GM12864 (cell line): ENCODE measurements at places on chromosomes 11 and 22.

GRCh38 chr11:68315171-68315920 is 3.0 kb downstream of the LRP5 start:
- no peak for DNase-seq

- DNase-seq = no peak
Measured at GRCh38 chr11:14232652-14233051, 126.3 kb downstream of the RRAS2 start.

- no peak for DNase-seq
Measured at GRCh38 chr11:67456068-67456705, 1.0 kb downstream of the CABP4 start.

- no peak for DNase-seq
Measured at GRCh38 chr11:96704847-96705246, 315.0 kb downstream of the JRKL start.

DNA sequence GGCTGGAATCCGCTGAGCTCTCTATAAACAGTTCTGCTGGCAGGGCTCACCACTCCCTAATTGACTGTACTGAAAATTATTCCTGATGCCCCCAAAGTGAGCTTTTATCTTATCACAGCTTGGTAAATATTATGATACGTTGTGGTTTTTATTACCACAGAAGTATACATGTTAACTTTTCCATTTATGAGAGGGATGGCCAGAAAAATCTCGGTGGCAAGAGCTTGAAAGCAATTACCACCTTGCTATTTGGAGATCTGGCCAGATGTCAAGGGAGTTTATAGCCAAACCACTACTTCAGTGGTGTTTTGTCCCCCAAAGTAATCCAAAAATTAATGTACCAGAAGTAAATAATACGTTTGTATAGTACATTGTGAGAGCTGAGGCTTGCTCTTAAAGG is 75.4 kb upstream of the RCN1 start:
- no peak for DNase-seq

DNA sequence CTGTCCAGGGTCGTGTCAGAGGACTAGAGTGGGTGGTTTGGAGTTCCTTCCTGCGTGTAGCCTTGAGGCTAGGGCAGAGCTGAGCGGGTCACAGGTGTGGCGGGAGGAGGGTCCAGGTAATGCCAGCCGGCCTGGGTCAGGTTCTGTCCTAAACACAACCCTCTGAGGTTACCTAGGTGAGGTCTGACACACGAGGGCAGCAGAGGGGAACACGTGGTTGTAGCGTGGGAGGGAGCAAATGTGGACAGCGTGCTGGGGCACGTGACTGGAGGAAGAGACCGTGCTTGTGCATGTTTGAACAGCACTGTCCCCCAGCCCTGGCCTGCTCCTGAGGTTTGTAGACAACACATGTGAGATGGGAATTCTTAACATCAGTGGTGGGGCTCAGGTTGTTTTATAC is 13.1 kb downstream of the MOV10L1 start:
- DNase-seq = no peak

GRCh38 chr11:47617417-47617809 is 23.2 kb upstream of the C1QTNF4 start:
- no peak for DNase-seq

- DNase-seq = no peak
Measured at GRCh38 chr11:77037057-77037456, 2.9 kb downstream of the B3GNT6 start.

DNA sequence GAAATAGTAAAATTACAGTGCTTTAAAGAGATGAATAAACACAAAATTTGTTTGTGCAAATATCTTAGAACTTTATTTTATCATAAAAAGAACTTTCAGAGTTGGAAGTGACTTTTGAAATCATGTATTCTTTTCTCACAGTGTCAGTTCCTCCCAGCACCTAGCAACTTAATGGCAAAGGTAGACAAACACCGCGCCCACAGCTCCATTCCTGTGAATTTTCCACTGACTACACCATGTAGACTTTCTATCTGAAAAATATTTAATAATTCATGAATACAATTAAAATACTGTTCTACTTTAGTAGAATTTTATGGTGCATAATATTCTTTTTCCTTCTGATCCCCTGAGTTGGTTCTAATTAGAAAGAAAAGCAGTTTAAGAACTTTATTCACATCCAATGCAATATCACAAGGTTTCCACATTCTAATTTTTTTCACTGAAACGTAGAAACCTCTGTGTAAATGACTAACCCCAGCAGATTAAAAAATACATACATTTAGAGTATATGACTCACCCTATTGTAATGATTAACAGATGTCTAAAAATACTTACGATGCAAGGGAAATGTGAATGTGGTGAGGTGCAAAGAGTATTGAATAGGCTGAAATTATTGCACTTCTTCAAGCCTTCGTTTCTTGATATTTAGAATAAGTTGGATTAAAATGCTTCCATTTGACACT is 218.2 kb upstream of the CCDC179 start:
- DNase-seq = no peak

GRCh38 chr22:39220890-39221850 is 23.6 kb downstream of the PDGFB start:
- DNase-seq = no peak

- DNase-seq = no peak
Measured at GRCh38 chr22:43066844-43067385, 22.3 kb downstream of the TTLL1 start.

- no peak for DNase-seq
Measured at GRCh38 chr22:44271732-44272400, 40.9 kb downstream of the SHISAL1 start.
